ENCODE measurements at places on chromosomes 7 and 10. TPM values are rescaled to one million over a fixed set of nuclear protein-coding genes. Genes with fewer than 3 reads are reported as not detected.

Gene AGR3
- not detected for total RNA-seq

Gene CCL26
- total RNA-seq, result not detected

Gene HNRNPF
- 150 TPM for total RNA-seq

Gene ZNF727
- 0.50 TPM for total RNA-seq

Gene SMARCD3
- 2.1 TPM for total RNA-seq

Gene CPEB3
- 8.4 TPM for total RNA-seq

Gene INSIG1
- 118 TPM for total RNA-seq

Gene ODAD2
- 0.17 TPM for total RNA-seq

Gene CPA2
- not detected for total RNA-seq

Gene HOXA5
- 2.1 TPM for total RNA-seq

Gene PDE1C
- 0.47 TPM for total RNA-seq

Gene MLXIPL
- 50.3 TPM for total RNA-seq

Gene CDNF
- total RNA-seq, result 5.9 TPM

Gene FAM25C
- total RNA-seq, result not detected

Gene CARD11
- total RNA-seq, result 1.2 TPM

Gene GIMAP7
- total RNA-seq, result 10.9 TPM

Gene PCLO
- 0.84 TPM for total RNA-seq

Gene LLCFC1
- not detected for total RNA-seq

Gene LRRC17
- total RNA-seq, result 1.6 TPM
